ENCODE measurements at places on chromosomes 1 and 21.

- DNase-seq = no peak
Observed at GRCh38 chr21:41483973-41484372, 24.0 kb downstream of the TMPRSS2 start.

GRCh38 chr1:3564921-3565831 lies 46.1 kb downstream of the MEGF6 start:
- DNase-seq = no peak

GRCh38 chr21:44513389-44514217 lies 26.4 kb downstream of the KRTAP10-1 start:
- DNase-seq = no peak

GRCh38 chr21:28133116-28133515 lies 859.6 kb downstream of the LTN1 start:
- no peak for DNase-seq

DNA sequence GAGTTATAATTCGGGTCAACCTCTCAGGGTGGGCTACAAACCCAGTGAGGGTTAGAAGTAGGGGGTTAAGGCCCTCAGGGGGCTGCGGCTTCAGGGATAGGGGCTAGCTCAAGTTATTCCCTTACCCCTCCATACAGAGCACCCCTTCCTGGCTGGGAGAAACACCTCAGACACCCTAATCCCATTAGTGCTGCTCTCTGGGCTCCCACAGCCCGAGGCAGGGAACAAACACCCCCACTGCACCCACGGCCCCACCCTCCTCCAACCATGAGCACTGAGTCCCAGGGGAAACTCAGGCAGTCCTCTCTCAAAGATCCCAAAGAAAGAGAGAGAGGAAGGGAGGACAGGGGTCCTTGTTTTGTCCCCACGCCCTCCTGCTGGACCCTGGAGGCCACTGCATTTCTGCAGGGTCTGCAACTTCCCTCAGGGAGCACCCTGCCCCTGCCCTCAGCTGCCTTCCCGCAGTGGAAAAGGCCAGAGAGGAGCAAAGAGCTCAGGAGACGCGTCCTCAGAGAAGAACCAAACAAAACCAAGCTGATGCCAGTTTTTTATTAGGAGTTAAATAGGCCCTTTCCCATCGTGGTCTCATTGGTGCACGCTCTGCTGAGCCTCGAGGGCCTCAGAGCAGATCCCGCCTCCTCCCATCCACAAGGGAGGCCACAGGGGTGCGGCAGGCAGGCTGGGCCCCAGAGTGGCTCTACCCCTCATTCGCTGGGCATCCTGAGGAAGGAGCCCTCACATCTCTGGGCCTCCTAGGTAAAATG lies 1.4 kb upstream of the S100A4 start:
- no peak for DNase-seq

GRCh38 chr1:198775606-198776005 lies 136.8 kb downstream of the PTPRC start:
- no peak for DNase-seq

DNA sequence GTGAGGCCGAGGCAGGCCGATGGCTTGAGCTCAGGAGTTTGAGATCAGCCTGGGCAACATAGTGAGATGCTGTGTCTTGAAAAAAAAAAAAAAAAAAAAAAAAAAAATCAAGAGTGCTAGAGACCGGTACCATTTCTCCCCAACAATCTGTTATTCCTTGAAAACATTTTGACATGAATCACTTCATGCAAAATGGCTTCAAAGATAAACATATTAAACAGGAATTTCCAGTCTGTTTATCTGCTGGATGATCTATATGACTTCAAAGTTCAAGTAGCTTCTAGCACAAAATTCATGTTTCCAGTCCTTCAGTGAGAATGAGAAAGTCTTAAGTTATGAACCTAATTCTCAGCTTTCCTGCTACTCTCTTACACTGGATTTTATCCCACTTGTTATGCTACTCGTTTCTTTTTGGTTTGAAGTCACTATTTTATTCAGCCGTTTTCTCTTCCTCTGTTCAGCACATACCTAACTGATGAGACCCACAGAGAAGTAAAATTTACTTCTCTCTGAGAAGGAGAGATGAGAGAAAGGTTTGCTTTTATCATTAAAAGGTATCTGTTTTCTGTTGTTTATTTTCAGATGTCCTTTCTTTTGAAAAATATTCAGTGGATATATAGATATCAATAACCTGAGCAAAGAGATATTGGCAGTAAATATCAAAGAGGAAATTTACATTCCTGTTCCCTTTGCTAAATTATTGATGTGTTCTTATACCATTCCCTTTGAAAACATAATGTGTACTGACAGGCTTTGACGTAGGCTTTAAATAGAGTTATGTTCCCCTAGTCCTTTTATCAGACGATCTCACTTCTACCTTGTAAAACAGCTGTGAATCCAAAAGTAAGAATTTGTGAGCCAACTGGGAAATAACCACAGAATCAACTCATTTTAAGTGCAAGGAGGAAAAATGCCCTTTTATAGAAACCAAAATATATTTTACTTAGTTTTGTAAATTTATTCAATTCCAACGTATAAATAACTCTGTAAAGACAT lies 38.2 kb downstream of the CD46 start:
- DNase-seq = no peak

- peak; percentile 69 for DNase-seq
Observed at GRCh38 chr1:26145041-26145959, 13.6 kb upstream of the FAM110D start.

Data from central memory CD4-positive, alpha-beta T cell (primary cell).